Left ventricle myocardium inferior (tissue), 1 donor: ENCODE measurements at places on chromosomes 5 and 9. TPM values are rescaled to one million over a fixed set of nuclear protein-coding genes. Genes with fewer than 3 reads are reported as not detected.

- DNase-seq, result no peak
Observed at GRCh38 chr5:30781643-30782042, 411.8 kb upstream of the CDH6 start.

DNA sequence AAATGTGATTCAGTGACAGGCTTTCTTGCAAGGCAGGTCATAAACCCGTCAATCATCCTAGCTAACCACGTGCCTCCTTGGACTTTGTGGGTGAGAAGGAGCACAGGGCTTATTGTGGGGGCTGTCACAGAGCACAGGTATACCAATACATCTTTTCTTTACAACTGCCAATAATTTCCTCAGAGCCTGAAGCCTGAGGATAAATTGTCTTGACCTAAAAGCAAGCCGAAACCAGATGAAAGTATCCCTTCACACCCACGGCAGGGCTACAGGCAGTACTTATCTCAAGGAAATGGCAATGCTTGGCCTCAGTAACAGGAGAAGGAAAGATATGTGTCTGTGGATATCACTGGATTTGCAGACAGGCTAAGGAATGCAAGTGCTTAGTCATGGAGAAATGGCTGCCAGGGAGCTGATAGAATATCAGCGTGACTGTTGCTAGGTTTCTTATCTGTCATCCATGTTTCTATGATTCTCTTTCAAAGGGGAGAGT is 90.3 kb upstream of the ZNF366 start:
- DNase-seq, result no peak

DNA sequence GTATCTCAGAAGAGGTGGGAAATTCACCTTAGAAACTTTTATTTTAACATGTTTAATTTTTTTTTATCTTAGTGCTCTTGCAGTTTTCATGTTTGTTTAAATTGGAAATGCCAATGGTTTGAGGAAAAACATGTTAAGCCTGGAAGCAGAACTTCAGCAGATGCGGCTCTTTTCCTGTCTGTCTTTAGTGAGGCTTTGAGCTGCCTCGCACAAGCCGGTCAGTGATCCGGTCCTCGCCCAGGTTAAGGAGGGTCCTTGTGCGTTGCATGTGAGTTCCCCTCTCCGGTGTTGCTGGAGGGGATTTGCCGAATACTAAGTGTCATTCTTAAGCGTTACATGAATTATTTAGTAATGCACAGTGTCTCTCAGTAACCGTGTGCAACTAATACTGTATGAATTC is 9.4 kb upstream of the PLEKHG4B start:
- no peak for DNase-seq

- DNase-seq, result no peak
Observed at GRCh38 chr9:35748242-35748857, 678 bp downstream of the GBA2 start.

DNA sequence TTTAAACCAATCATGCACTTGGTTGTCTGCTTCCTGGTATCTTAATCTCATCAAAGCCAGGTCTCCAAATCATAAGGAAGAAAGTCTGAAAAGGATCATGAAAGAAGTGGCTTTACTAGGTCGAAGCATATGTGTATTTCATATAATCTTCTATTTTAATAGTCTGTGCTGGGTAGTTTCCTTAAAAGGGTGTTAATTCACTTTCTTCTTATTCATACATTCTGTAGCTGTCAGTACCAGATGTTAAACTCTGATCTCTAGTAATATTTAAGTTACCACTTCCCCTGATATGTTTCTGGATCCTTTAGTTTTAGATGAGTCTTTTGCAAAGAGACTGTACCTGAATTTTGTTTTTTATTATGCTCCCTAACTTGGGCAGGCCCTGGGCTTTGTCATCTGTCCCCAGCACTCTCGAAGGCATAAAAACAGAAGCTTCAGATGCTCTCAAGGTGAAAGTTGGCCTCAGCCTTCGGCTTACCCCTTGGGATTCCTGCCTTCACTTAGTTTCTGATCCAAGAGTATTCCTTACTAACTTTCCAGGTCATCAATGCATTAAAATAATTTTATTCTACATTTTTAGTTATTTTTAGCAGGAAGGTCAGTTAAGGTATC is 15.0 kb upstream of the LNPEP start:
- no peak for DNase-seq

The TRMT10B gene
- total RNA-seq, result 4.5 TPM

The RXFP3 gene
- total RNA-seq, result not detected
